ENCODE measurements at places on chromosomes 3 and 15. TPM values are rescaled to one million over a fixed set of nuclear protein-coding genes. Genes with fewer than 3 reads are reported as not detected.

DNA sequence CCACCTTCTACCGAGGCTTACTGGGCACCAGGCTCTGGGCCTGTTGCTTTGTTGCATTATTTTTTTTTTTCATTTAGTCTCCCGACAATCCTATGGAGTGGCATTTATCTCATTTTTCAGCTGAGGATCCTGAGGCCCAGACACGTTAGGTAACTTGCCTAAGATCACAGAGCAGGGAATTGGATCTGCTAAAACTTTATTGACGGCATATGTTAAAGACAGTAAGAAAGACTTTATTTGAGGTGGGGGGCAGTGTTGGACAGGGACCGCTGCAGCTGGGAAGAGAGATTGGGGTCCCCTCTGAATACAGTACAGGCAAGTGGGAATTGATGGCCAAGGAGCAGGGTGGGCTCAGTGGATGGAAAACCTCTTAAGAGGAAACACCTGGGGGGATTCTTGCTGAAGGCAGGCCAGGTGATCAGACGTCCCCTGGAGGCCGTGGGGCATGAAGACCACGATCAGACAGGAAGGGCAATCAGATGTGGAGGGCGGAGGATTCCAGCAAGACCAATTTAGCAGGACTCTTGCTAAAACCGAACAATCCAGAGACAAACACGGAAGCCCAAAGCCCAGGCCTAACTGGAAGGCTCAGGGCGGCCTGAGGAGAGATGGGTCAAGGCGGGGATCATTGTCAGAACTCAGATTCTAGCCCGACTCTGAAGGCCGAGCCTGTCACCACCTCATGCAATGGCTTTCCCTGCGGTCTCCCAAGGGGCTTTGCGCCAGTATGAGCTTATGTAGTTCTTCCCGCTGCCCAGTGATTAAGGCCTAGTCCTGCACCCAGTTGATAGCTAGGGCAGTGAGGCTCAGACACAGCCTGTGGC lies 53.7 kb downstream of the RGMA start:
- DNase-seq, result no peak

DNA sequence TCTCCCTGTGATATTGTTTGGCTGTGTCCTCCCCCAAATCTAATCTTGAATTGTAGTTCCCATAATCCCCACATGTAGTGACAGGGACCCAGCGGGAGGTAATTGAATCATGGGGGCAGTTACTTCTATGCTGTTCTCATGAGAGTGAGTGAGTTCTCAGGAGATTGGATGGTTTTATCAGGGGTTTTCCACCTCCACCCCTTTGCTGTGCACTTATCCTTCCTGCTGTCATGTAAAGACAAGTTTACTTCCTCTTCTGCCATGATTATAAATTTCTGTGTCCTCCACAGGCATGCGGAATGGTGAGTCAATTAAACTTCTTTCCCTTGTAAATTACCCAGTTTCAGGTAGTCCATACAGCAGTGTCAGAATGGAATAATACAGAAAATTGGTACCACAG lies 24.7 kb downstream of the TUSC7 start:
- DNase-seq, result no peak

DNA sequence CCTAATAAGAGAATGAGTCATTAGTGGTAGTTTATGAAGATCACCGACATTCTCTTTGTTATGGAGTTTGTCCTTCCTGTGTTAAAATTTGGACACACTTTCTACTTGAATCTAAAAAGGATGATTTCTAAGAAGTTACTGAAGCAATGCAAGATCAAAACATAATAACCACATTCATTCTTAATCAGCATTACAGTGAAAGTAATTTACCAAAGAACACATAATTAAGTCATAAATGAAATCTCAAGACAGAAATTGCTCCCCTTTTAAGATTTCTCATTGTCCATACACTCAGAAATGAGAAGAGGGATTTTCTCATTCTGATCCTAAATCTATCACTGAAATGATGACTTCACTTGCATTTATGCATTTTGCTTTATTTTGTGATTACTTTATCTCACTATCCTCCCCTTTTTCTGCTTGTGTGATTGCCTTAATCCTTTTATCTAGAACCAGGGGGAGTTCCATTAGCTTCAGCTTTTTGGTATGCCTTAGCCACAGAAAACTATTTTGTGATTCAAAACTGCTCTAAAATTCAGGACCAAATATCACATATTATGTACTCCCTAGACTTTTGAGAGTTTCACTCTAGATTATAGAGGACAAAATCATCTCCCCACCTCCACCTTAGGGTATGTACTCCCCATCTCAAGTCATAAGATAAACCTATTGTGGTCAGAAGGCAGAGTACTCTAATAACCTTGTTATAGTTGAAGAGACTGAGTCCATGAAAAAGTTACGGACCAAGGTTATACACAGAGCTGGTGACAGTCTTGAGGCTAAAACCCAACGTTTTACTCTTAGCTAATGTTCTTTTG lies 817.6 kb upstream of the CFAP20DC start:
- DNase-seq, result no peak

The SSR3 gene
- 233 TPM for total RNA-seq

DNA sequence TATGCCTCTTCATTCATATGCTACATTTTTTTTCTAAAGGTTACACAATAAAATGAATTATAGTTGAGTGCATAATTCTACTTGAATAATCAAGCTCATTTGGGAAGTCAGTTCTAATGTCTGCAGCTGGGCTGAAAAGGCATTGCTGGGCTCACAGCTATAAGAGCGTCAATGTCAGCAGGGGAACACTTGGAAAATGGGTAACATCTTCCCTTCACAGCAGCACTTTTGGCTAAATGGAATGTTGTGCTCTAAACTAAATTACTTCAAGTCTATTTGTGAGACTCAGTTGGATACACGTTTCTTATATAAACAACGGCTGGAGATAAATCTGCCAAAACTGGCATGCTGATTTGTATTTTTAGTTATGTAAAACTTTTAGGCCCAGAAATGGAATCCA lies 357.8 kb downstream of the TBL1XR1 start:
- DNase-seq, result no peak

- DNase-seq, result no peak
These were observed 8.1 kb upstream of the IL20RB start for GRCh38 chr3:136949708-136950107.

DNA sequence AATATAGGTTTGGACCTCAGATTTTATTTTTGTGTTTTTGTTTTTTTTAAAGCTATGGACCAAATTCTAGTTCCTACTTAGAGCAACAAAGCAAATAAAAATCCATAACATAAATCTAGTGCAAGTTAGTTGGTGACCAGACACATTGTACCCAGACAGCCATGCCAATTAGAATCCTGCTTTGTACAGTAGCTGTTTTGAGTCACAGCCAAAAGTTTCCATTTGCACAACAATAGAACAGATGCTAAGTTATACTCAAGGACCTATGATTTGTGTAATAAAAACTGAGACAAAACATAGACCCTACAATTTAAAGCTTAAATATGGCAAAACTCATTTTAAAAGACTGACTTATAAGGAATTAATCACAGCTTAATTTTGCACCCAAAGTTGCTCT lies 513.1 kb upstream of the CBLB start:
- DNase-seq, result no peak

GRCh38 chr3:33391255-33391995 lies 48.8 kb downstream of the UBP1 start:
- DNase-seq, result no peak

DNA sequence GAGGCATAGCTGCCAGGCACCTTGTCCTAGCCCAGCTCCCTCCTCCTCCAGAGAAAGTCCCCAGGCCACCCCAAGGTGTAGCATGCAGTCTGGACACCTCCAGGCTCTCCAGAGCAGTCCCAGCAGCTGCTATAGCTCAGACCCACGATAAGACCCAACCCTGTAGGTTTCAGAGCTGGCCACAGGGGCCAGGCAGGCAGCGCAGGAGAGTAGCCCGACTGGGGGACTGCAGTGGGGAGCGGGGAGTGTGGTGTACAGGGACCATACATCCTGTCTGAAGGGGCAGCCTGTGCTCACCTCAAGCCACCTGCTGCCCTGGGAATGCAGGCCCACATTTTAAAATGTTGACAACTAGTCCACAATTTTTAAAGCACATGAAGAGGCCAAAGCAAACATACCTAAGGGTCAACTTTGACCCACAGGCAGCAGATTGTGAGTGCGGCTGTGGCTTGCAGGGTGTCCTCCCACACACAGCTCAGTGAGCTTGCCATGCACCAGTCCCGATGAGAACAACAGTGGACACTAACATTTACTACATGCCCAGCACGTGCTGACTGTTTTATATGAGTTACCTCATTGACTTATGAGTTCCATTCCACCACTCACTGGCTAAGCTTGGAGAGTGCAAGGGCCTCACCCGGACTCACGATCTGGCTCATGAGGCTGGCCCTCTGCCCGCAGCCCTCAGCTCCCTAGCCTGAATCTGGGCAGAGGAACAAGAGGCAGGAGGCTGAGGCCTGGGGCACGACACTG lies 81.4 kb downstream of the DNAJB8 start:
- DNase-seq, result no peak

- no peak for DNase-seq
These were observed 53.4 kb downstream of the OXSM start for GRCh38 chr3:25843332-25843731.

The SV2B gene
- total RNA-seq, result not detected

DNA sequence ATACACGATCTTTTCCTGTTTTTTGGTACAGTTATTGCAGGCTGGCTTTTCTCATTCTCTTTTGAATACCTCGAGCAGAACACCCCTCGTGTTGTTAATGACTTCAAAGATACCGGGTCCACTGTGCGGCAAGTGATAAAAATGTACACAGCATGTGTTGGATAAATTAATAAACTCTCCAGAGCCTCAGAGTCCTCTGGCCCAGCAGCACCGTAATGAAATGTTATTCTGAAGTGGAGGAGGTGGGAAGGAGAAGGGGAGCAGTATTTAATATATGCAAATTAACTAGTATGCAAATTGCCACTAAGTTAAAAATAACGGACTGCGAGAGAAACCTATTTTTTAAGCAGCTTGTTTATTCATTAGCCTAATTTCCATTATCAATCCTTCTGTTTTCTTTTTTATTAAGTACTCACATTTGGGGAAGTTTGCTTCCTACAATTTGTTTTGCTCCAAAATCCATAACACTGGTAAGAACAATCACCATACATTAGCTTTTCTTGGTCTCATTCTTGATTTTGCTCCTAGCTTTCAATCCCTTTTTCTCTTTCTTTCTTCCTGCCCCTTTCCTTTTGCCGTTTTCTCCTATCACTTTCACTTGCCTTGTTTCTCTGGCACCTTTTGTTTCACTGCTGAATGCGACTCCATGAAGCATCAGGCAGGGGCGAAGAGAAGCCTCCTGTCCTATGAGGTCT lies 462.3 kb upstream of the PPP2R3A start:
- no peak for DNase-seq

DNA sequence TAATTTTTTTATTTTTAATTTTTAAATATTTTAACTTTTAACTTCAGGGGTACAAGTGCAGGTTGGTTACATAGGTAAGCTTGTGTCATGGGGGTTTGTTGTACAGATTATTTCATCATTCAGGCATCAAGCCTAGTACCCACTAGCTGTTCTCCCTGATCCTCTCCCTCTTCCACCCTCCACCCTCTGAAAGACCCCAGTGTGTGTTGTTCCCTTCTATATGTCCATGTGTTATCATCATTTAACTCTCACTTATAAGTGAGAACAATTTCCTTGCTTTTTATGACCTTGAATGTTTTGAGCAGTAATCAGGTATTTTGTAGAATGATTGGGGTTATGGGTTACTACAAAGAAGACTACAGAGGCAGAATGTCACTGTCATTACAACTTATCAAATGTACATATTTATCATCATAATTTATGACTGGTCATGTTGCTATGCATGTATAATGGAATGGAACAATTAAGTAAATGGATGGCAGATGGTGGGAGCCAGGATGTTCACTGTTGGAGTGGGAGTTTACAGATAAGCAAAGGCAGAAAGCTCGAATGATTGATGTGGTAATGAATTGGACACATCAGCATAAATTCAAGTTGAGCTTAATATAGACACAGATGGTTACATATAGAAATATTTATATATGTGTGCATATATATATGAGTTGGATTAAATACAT lies 563.8 kb upstream of the ROBO1 start:
- no peak for DNase-seq

GRCh38 chr3:19147905-19148767 lies at the start of gene KCNH8:
TSS of gene KCNH8 (plus strand) at chr3:19148510. CDS start at chr3:19148720, 210 bp downstream.
- no peak for DNase-seq

DNA sequence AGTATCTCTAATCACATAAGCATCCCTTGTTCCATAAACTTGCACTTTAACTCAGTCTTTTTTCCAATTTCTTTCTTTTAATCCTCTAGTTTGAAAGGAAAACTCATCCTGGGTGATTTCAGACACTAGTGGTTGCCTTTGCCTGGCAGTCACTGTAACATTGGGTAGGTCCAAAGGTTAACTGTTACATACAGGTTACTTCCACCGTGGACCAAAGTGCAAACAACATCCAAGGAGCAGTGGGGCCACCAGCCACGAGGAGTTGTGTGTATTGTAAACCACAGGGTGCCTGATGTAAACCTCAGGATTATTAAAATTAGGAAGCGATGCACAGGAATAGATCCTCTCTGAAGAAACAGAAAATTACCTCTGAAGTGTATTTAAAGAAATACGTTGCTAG lies 75.0 kb downstream of the HCN4 start:
- no peak for DNase-seq

- DNase-seq, result no peak
These were observed 103.3 kb downstream of the ATG7 start for GRCh38 chr3:11375333-11376088.

- DNase-seq, result no peak
These were observed 27.7 kb downstream of the C15orf39 start for GRCh38 chr15:75229191-75230015.

DNA sequence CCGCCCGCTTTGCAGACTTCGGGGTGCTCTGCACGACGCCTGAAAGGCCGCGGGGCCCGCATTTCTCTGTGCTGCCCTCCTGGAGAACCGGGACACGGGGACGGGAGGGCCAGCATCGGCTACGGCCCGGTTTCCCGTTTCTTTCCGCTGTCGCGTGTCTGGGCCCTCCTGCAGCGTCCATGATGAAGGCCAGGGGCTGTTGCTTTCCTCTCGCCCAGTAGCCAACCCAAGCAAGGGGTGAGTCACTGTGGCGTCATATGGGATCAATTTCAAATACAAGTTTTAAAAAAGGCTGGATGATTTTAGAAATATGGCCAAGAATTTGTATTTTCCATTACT lies 435 bp downstream of the SLC35G2 start:
- DNase-seq, result peak; percentile 62

GRCh38 chr3:144687862-144688261 lies 716.2 kb downstream of the DIPK2A start:
- DNase-seq, result no peak
